ENCODE measurements at places on chromosomes 1 and 21.

GRCh38 chr1:95731466-95731865 is 497.5 kb downstream of the RWDD3 start:
- DNase-seq, result no peak

DNA sequence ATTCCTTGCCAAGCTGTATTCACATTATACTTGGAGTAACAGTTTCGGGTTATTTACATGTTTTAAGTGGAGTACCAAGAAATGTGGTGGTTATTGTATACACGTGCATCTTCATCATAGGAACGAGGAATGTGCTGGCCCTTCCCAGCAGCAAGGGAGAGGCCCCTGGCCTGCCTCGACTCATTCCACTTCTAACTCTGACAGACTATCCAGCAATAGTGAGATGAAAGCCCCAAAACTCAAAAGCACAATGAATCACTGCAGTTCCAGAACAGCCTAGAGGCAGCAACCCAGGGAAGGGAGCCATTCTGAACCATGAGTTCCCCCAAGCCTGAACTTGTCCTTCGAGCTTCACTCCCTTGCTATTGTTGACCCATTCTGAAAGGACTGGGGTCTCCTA is 23.1 kb downstream of the FAM89A start:
- DNase-seq, result no peak

DNA sequence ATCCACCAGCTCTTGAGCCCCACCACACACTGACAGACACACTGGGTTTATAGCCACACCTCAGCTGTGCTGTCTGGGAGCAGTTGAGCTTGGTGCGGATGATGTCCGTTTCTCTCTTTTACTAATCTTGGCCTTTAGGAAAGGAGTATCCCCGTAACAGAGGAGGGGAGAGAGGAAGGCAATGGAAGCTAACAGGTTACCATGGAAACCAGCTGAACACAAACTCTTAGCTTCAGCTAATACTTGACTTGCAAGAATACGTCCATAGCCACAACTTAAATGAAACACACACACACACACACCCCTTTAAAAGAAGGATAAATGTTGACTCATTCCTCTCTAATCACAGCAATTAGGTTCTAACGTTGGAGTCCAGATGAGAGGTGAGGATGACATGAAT is 28.0 kb upstream of the LRRN2 start:
- no peak for DNase-seq

DNA sequence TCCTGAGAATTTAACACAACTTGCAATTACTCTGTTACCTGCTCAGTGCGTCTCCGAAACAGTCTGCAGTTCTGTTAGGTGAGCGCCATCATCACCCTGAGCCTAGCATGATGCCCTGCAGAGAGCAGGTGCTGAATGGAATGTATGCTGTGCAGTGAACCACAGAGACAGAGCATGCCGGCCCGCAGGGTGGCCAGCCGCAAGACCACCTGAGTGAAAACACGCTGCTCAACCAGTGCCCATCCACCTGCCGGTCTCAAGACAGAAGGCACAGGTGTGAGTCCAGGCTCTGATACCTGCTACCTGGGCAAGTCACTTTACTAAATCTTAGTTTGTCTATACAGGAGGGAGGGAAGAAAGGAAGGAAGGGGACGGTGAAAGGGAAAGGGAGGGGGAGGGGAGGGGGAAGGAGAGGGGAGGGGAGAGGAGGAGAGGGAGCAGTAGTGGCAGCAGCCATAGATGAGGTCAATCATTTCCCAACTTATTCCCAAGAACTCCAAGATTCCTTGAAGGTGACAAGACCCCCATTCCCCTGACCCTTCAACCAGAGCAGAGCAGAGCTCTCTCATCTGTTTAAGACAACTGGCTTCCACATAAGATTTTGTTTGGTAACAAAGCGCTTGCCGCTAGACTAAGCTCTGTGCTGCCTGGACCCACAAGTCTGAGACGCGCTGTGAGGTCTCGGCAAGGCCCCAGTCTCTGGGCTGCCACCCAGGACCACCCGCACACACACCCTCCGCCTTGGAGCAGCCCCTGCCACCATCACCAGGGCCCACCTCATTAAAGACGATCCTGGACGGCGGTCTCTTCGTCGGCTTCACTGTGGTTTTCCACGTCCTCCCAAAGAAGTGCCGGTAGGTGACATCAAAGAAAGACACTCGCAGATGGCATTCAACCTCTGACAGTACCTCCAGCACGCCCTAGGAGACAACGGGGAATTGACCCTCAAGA is 14.5 kb downstream of the NPHP4 start:
- DNase-seq, result no peak

- DNase-seq, result no peak
These were observed 124.3 kb downstream of the DISC1 start for GRCh38 chr1:231750818-231751362.

GRCh38 chr1:108064255-108064654 is 99.3 kb upstream of the VAV3 start:
- no peak for DNase-seq

- no peak for DNase-seq
These were observed 21.7 kb downstream of the TMEM53 start for GRCh38 chr1:44652445-44653106.

DNA sequence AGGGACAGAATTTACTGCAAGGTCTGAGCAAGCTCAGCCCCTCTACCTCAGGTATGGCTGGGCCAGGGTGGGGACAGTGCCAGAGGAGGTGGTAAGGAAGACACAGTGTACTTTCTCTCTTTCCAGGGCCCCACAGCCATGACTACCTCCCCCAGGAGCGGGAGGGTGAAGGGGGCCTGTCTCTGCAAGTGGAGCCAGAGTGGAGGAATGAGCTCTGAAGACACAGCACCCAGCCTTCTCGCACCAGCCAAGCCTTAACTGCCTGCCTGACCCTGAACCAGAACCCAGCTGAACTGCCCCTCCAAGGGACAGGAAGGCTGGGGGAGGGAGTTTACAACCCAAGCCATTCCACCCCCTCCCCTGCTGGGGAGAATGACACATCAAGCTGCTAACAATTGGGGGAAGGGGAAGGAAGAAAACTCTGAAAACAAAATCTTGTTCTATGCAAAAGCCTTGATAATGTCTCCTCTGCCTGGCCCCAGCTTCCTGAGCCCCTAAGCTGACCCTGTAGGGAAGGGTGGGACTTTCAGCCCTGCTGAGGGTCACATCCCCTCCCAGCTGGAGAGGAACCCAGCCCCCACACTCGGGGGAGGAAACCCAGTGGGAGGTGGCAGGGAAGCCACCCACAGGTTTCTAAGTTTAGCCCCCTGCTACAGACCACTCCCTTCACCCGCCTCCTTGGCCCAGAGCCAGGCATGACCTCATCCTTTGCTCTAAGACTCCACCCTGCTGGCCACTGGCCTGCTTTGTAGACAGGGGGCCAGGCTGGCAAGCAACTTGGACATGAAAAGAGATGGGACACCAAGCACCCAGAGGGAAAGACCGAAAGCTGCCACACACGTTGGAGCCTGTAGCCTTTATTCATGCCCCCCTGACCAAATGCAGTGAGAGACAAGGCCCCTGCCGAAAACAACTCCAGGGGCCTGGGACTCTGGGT is 6.4 kb downstream of the RHOC start:
- peak; percentile 93 for DNase-seq

DNA sequence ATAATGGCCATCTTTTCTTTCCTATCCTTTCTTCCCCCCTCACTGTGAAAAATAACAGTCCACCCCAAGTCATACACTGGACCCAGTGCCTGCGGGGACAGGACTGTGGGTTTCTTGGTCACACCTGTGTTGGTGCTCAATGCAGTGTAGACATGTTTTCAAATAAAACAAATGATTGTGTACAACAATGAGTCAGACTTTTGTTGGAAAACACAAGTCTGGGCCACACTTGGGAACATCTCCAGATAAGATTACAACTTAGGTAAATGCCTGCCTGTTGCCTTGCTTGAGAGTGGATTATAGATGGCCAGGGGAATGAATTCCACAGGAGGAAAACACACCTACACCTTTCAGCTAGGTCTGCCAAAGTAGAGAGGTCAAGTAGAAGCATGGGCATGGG is 34.1 kb downstream of the PDPN start:
- DNase-seq, result no peak

DNA sequence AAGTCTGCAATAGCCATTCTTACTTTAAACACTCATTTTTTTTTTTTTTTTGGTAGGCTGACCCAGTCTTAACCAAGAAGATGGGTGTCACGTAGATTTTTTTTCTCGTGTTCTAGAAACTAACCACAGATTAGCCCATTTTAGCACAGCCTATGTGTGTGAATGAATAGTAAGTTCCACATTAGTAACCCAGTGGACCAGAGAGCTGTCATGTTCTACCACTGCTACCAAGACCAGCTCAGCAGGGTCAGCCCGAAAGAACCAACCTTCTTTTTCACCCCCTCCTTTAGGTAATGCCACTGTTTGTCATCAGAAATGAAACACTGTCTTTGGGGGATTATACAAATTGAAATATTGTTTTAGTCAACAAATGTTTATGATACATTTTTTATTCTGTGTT is 221.1 kb upstream of the PLXNA2 start:
- DNase-seq, result no peak

GRCh38 chr1:10670190-10670589 is 126.3 kb downstream of the CASZ1 start:
- no peak for DNase-seq

GRCh38 chr1:162973381-162973795 is 95.8 kb upstream of the RGS4 start:
- DNase-seq, result peak; percentile 75

DNA sequence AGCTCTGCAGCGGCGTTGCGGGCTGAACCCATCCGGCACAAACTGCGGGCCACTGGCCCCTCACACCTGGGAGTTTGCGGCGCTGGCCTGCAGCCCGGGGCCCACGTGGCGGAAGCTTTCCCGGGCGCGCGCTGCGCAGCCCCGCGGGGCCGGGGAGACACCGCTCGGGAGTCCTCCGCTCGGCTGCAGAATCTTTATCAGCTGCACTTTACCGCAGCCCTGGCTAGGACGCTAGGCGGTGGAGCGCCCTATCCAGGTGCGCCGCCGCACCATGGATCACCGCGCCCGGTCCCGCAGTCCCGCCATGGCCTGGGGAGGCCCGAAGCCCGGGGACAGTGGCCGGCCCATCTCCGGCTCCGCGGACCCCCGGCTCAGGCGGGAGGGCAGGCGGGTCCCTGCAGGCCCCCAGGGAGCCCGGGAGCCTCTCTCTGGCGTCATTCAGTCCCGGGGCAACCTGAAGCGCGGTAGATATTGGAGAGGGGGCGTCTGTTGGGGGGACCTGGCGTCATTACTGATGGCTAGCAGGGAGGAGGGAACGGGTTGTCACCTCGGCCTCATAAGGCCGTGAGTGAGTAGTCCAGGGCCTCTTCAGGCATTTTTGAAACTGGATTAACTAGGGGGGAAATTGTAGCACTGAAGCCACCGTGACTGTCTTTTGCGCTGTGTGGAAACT is 5.7 kb upstream of the OLIG2 start:
- DNase-seq, result no peak

DNA sequence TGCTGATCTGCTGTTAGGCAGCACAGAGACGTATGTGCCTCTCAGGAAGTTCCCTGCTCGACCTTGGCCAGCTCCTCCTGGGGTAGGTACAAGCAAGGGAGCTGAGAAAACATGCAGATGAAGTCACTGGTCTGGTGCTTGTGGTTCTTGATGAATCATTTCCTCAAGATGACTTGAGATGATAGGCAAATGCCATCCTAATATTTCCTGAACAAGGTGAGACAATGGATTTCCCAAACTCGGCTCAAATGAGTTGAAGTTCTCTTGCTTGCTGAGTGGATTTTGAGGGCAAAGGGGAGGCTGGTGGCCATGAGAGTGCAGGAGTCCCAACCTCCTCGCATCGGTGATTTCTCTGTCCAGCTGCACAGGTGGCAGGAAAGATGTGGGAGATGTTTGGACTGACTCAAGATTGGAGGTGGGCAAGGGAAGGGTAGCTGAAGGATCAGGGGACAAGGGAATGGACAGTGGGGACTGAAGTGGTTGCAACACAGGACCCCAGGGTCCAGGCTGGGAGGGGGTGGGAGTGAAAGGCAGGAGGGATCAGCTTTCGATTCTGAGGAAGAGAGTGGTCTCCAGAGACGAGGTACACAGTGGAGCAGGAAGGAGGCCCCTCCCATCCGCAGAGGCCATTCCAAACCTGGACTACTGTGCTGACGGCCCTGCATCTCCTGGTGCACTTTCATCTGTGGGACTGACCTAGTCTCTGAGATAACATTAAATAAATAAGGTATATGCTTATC is 63.9 kb downstream of the CAPN2 start:
- DNase-seq, result peak; percentile 22

- no peak for DNase-seq
These were observed 24.1 kb downstream of the PTGFRN start for GRCh38 chr1:116933606-116934515.

DNA sequence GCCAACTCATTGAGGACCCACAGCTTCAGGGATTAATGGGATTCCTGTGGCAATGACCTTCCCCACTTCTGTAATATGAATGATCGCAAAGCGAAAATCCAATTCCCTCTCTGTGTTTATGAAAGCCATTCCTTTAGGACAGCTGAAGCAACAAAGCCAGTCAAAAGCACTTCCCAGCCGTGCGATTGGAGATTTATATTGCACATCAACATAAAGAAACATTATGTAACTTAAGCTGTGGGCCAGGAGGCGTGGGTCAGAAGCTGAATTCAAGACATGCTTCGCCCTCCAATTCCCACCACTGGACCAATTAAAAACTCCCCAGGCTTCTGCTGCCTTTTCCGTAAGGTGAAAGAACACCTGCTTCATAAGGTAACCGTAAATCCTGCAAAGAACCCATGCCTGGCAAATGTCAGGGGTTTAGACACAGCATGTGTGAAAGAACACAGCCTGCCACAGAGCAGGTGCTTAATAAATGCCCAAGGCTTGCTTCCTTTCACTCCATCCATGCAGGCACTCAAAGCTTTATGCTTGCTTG is 138.9 kb upstream of the SOD1 start:
- peak; percentile 7 for DNase-seq

DNA sequence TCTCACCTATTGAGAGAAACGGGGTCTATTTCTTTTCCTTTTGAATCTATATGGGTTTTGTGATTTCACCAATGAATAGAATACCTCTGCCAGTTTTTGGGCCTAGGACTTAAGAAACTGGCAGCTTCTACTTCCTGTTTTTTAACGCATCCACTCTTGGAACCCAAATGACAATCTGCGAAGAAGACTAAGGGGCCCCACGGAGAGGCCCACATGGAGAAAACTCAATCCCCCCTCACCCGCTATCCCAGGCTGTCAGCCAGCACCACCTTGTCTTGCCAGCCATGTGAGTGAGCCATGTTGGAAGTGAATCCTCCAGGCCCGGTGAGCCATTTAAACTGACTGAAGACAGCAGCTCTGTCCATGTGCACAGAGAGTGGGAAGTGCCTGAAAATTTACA is 3.6 kb upstream of the HENMT1 start:
- DNase-seq, result no peak

GRCh38 chr1:181353526-181353925 is 129.8 kb upstream of the CACNA1E start:
- DNase-seq, result no peak

DNA sequence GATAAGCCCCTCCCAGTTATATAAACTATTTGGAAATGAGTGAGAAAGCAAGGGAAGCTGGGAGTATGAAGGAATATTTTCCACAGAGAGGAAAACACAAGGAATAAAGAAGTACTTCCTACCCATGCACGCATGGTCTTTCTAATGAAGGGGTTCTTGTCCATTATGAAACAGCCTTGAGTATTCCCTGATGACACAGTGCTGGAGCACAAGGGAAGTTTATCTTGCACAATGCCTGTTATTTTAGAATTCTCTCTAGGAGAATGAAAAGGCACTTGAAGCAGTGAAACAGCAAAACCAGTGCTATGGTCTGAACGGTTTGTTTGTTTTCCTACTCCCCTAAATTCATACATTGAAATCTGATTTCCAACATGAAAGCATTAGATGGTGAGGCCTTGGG is 38.6 kb upstream of the ADAMTS1 start:
- DNase-seq, result no peak

Measured in fibroblast of skin of left quadriceps (primary cell).